CD4-positive, CD25-positive, alpha-beta regulatory T cell (primary cell): ENCODE measurements at places on chromosomes 3 and 15. TPM values are rescaled to one million over a fixed set of nuclear protein-coding genes. Genes with fewer than 3 reads are reported as not detected.

GRCh38 chr3:182861348-182861747, 68.0 kb downstream of the ATP11B start:
- peak; percentile 3 for DNase-seq

GRCh38 chr15:72912121-72912520, 128.6 kb upstream of the ADPGK start:
- DNase-seq = no peak

The UNC13C gene
- not detected for total RNA-seq

The GADL1 gene
- not detected for total RNA-seq

The KLHL40 gene
- total RNA-seq = not detected

The GUCA1C gene
- not detected for total RNA-seq

The LRRIQ4 gene
- total RNA-seq = not detected

GRCh38 chr15:38795471-38796245, 231.0 kb upstream of the RASGRP1 start:
- no peak for DNase-seq

The C3orf22 gene
- not detected for total RNA-seq

DNA sequence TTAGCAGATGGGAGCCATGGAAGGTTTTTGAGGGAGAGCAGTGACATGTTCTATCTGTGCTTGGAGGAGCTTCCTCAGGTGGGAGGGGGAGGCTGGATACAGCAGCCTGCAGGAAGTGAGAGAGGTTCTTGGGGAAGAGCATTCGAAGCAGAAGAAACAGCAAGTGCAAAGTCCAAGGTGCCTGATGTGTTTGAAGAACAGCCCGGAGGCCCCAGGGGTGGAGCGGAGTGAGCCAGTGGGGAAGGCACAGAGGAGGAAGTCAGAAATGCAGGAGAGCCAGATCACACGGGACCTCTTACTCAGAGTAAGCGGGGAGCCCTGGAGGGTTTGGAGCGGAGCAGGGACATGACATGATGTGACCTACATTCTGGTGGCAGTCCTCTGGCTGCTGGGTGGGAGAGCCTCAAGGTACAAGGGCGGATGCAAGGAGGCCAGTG, 10.8 kb downstream of the ITGA11 start:
- DNase-seq = no peak

The RASL12 gene
- total RNA-seq = not detected

The TRH gene
- not detected for total RNA-seq

The TLR9 gene
- 0.27 TPM for total RNA-seq

- no peak for DNase-seq
These were observed 27.8 kb downstream of the ARHGEF3 start for GRCh38 chr3:56773986-56774385.

GRCh38 chr3:46395766-46396530, 10.9 kb downstream of the CCR5AS start:
- DNase-seq = no peak

- DNase-seq = peak; percentile 43
These were observed 48.6 kb upstream of the C15orf39 start for GRCh38 chr15:75153087-75153486.

The HESX1 gene
- not detected for total RNA-seq

DNA sequence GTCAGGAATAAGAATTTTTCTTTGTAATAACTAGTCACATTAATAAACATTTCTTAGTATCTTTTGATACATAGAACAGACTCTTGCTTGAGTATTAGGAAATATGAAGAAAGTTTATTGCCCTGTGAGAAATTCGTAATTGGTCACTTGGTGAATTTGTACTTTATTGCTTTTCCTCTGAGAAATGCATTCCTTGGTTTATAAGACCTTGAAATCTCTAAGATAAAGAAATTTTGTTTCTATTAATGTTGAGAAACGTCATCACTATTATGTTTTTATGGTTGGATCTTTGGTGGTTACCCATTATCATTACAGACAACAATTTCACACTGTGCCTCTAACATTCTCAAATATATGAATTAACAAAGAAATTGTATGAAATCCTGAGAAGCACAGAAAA, 652.0 kb upstream of the NECTIN3 start:
- DNase-seq = no peak

DNA sequence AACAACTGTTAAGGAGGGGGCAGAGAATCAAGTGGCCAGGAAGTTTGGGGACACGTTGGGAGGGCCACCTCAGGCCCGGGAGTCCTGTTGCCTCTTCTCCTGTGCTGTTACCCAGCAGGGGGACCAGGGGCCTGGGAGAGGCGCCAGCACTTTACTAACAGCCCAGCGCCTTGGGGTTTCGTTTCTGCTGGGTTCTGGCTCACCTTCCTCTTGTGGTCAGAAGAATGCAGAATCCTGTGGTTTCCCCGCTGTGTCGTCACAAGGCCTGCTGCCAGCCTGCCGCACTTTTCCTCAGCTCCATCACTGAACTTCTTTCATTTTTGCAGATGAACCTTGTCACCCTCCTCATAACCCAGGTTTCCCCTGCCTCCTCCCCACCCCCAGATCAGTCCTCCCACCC, 67.7 kb downstream of the SLC30A4 start:
- peak; percentile 76 for DNase-seq

- DNase-seq = peak; percentile 43
These were observed 1.0 kb downstream of the PDE12 start for GRCh38 chr3:57557085-57557537.

DNA sequence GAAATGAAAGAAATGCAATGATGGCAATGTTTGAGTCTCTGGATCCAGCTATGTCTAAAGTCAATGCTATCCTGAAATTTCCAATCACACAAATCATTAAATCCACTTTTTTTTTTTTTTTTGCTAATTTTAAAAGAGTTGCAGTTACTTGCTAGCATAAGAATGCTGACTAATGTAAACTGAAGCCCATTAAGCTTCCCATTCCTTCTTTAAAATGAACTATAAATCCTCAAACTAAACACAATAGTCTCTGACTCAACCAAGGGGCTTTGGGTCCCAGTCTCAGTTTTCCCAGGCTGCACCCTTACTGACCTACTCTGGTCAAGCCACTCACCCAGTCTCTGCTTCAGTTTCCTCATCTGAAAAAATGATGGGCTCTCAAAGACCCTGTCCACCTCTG, 361.1 kb downstream of the ERC2 start:
- DNase-seq = no peak

The HTD2 gene
- total RNA-seq = 9.7 TPM

GRCh38 chr3:42123824-42124658, 32.9 kb downstream of the TRAK1 start:
- DNase-seq = no peak

The ARNT2 gene
- total RNA-seq = not detected

GRCh38 chr3:129699199-129699598, 92.7 kb upstream of the PLXND1 start:
- no peak for DNase-seq

The DLL4 gene
- not detected for total RNA-seq

- DNase-seq = peak; percentile 27
These were observed at the start of gene OCA2 for GRCh38 chr15:28098766-28099554. Gene OCA2 (minus strand): TSS chr15:28099315. CDS start chr15:28081874, 17,441 bp downstream.

GRCh38 chr3:30007668-30008067, 598.7 kb upstream of the TGFBR2 start:
- DNase-seq = no peak

The IL17RB gene
- total RNA-seq = 2.5 TPM

The EIF5A2 gene
- total RNA-seq = 12.8 TPM

GRCh38 chr15:45372041-45372995, 6.0 kb downstream of the GATM start:
- no peak for DNase-seq

DNA sequence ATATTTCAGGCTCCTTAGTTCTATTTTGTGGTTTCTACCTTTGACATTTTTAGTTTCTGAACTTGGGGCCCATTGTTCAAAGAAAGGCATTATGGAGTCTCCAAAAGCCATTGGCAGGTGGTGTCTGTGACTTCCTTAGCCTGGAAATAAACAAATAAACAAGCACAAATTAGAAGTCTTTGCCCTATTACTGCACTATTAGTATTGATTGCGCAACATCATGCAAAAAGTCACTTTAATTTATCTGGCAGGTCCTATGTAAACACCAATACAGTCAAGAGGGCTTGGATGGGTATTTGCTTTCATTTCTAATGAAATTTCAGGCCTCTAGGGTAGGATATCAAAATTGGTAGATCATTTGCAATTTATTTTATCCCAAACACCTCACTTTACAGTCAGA, 85.6 kb downstream of the LPP start:
- no peak for DNase-seq

GRCh38 chr15:22874966-22875365, 36.5 kb downstream of the NIPA2 start:
- DNase-seq = no peak

The CCRL2 gene
- 10.6 TPM for total RNA-seq

DNA sequence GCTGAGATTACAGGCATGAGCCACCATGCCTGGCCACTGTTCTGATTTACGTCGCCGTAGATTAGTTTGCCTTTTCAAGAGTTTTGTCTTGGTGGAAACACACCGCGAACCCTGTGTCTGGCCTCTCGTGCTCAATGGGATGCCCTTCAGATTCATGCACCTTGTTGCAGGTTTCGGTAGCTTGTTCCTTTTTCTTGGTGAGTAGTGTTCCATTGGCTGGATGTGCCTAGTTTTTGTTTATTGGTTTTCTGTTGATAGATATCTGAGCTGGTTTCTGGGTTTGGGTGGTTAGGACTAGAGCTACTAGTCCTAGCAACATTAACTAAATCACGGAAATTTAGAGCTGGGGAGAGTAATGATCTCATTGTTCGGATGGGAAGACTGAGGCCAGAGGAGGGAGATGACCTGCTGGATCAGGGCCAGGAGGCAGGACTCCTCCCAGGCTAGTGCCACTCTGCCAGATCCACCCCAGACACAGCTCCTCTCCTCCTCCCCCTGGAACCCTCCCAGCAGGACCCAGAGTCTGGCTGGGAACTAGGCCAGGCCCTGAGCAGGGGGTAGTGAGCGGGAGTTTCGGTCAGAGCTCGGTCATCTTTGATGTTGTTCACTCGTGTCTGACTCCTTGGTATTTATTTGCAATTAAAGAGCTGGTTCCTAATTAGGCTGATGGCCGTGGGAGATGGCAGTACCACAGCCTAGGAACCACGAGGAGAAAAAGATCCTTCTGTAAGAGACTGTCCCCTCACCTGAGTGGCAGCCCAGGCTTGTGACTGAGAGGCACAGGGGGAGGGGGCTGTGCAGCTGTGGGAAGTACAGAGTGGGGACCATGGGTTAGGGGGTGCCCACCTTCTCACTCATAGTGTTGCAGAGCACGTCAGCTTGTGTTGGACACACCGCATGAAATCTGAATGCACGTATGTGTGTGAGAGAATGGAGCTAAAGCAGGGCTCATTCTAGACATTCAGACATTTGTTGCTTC, 73.4 kb downstream of the SMAD6 start:
- no peak for DNase-seq

DNA sequence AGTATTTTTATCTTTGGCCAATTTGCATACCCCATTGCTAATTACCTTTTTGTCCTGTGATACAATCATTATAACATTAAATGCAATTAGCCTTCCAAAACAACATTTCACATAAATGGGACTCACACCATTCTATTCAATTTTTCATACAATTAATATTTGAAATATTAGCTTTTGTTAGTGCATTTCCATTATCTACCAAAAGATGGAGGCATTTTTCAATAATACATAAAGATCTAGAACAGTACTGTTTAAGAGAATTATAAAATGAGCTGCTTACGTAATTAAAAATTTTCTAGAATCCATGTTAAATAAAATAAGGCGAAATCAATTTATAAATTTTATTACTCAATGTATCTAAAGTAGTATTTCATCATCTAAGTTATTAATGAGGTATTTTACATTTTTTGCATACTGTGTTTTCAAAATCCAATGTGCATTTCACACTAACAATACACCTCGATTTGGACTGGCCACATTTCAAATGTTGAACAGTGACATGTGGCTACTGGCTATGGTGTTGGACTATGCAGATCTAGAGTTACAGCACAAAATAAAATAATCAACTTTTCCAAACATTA, 74.3 kb downstream of the TJP1 start:
- DNase-seq = no peak

- DNase-seq = no peak
These were observed 34.3 kb downstream of the INTS14 start for GRCh38 chr15:65576664-65577063.

DNA sequence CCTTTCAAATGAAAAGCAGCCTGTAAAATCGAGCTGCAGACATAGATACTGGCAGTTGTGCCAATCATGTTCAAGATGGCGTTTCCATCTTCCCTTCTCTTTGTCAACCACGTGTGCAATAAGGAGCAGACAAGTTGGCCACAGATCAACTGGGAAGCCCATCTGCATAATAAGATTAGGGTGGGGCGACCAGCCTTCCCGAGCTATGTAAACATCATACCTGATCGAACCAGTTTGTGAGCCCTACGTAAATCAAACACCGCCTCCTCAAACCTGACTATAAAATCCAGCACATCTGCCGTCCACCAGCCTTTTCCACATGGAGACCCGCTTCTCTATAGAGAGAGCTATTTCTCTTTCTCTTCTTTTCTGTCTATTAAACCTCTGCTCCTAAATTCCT, 37.2 kb downstream of the TRIM42 start:
- no peak for DNase-seq

DNA sequence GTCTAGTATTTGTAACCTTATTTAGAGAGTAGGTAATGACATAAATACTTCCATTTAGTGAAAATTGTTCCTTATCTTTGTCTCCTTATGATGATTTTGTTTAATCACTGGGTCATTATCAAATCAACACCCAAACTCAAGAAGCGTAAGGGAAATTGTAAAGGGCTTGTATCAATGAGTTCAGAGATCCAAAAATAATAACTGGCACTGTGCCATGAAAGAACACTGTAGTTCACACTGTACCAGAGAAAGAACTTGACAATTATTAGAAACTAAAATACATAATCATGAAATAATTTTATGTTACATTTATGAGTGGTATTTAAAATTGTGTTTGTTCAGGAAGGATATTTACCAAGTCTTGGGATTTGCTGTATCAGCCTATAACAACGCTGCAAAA, 895.4 kb downstream of the FHIT start:
- no peak for DNase-seq

- no peak for DNase-seq
These were observed 40.7 kb downstream of the KLF15 start for GRCh38 chr3:126316501-126316939.

DNA sequence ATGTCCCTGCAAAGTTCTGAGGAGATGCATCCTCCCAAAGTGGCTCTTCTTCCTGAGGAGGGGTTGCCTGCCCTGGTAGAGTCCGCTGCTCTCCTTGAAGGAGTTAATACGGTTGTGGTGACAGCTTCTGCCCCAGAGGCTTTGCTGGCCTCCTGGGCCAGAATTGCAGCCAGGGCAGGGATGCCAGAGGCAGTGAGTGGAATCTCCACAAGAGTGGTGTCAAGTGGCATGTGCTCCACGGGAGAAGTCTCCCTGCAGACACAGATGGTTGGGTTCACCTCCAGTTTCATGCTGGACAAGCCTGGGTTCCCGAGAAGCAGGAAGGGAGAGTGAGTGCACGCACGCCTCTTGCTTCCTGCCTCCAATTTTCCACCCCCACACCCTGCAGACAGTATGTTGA, 105.5 kb downstream of the SLC25A26 start:
- no peak for DNase-seq

GRCh38 chr3:170054204-170054603, 16.4 kb downstream of the GPR160 start:
- no peak for DNase-seq

GRCh38 chr15:48427960-48428547, 96.8 kb downstream of the DUT start:
- no peak for DNase-seq

- no peak for DNase-seq
These were observed 287.3 kb upstream of the ADAMTS9 start for GRCh38 chr3:64975147-64975546.

The PTH1R gene
- total RNA-seq = not detected
